ENCODE measurements at places on chromosomes 12 and 14.

GRCh38 chr14:34356264-34356654 lies 105.8 kb downstream of the SPTSSA start:
- no peak for DNase-seq

DNA sequence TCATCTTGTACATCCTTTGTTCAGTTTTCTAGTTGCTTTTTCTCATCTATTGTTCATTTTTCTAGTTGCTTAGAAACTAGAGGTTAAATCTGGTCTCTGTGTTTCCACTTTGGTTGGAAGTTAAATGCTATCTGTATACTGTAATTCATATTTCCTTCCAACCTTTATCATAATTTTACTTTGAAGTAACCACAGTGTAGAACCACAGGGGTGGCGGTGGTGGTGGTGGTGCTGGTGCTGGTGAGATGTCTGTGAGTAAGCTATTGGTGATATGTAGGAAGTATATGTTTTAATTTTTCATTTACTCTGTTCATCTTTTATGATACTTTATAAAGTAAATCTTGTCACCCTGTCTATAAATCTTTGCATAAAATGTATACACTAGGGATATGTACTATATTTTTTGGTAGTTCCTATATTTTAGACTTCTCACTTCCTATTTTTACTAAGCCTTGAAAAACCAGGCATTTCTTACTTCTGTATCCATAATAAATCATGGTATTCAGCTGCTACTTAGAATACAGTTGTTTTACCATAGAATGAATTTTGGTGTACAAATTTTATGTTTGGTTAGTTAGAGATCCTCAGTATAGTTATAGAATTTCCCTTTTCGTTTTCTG lies 31.9 kb downstream of the CCDC91 start:
- no peak for DNase-seq

DNA sequence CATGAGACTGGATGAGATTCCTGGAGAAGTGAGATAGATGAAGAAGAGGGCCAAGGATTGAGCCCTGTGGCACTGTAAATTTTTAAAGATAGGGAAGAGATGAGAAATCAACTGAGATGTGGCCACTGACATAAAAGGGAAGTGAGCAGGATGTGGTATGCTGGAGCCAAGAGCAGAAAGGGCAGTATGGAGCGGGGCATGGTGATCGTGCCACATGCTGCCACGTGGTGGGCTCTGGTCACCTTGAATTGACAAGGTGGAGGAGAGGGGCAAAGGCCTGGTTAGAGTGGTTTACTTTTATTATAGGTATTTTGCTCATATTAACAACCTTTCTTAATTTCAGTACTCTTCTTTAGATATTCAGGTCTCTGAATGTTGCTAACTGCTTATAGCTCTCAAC lies 257.9 kb downstream of the NEDD1 start:
- no peak for DNase-seq

- DNase-seq = no peak
Measured at GRCh38 chr12:43028826-43029225, 439.3 kb upstream of the PRICKLE1 start.

DNA sequence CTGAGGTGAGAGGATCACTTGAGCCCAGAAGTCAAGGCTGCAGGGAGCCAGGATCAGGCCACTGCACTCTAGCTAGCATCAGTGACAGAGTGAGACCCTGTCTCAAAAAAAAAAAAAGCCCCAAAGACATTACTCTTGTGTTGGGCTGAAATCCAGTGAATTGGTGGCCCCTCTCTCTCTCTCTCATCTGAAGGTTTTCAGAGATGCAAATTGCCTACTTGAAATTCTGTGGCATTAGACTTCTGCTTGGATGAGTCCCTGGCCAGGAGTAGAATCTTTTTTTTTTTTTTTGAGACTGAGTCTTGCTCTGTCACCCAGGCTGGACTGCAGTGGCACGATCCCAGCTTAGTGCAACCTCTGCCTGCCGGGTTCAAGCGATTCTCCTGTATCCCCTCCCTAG lies 112.0 kb upstream of the ATF7IP start:
- DNase-seq = no peak

DNA sequence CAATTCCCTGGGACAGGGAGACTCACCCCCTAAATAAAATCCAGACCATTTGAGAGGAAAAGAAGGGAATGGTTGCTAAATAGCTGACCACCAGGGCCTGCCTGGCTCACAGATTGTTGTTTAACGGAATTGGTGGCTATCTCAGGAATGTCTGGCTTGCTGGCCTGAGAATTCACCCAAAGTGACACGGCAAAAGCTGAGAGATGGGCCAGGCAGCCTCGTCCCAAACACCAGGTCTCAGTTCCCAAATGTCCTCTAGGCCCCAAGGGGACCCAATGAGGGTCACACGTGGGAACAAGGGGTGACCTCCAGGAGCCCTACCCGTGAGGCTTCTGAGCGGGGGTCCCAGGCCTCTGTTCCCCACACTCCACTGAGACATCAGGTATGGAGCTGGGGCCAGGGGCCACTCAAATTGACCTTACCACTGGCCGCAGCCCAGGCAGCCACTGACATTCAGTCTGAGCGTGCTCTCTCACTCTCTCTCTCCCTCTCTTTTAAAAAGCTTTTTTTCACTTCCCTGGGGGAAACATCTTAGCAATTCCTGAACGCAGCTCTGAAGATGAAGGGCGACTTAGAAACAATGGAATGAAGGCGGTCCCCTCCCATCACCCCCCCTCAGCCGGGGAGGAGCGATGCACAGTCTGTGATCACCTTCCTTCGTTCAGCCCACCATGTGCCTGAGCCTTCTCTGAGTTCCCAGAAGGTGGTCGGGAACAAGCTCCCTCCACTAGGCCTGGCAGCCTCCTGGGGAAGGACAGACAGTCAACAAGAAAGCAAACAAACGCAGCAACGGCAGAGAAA lies 131.2 kb downstream of the SCARB1 start:
- DNase-seq = no peak

- no peak for DNase-seq
Measured at GRCh38 chr14:29273513-29273912, 506.9 kb downstream of the FOXG1 start.

DNA sequence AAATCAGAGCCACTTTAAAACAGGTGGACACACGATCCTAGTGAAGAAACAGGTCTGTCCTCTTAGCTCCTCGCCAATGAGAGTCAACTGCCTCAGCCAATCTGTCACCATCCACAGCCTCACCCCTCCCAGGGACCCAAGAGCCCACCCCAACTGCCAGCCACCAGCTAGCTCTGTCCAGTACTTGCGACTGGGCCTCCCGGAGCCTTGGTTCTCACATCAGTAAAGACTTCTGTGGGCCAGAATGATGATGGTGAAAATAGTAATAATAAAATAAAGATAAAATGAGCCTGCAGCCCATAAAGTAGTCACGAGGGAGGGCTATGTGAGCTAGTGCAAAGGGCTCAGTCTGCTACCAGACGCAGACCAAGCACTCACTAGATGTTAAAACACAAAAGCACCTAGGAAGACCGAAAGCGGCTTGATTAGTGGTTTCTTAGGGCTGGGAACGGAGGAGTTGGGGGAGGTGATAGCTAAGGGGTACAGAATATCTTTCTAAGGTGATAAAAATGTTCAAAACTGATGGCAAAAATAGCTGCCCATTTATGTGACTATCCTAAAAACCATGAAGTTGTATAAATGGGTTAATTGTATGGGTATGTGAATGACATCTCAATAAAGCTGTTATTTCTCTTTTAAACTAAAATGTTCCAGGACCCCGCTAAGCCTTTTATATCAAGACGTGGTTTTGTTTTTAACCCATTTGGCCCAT lies 39.8 kb downstream of the ACTN1 start:
- DNase-seq = no peak

- no peak for DNase-seq
Measured at GRCh38 chr14:54342806-54343205, 54.0 kb upstream of the CDKN3 start.

DNA sequence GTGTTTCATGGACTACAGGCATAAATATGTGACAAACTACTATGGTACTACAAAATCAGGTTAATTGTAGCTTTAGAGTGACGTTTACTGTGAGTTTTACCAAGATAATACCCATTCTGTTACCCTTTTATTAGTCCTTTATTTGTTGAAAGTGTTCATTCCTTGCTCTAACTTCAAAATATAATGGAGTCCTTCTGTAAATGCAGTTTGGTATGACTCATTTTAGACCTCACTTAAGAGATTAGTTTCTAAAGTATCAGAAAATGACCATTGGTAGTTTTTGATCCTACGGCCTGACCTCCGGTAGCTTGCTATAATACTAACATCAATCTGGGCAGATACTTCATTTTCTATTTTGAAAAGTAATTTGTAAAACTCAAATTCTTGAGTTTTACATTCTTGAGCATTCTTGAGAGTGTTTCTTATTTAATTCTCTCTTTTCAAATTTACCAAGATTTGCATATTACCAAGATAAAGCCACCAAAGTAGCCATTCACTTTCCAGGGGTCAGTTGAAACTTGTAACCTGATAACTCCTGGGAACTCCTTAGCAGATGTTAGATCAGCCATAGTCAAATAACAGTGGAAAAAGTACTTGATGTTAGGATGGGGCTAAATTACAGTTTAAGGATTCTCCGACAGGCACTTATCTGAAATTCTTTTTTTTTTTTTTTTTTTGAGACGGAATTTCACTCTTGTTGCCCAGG lies 4.2 kb downstream of the HSPA2 start:
- no peak for DNase-seq

GRCh38 chr14:68585690-68586089 lies 207.2 kb downstream of the ZFP36L1 start:
- no peak for DNase-seq

DNA sequence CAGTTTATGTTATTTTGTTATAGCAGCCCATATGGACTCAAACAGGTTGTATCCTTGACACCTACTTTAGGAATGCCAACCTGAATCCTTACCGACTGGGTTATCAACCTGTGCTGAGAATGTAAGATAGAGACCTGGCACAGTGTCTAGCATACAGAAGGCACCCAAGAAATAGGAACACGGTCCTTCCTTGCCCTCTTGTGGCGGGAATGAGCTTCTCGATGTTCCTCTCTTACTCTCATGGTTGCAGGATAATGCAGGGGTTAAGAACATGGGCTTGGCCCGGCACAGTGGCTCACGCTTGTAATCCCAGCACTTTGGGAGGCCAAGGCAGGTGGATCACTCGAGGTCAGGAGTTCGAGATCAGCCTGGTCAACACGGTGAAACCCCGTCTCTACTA lies 6.5 kb downstream of the C12orf43 start:
- no peak for DNase-seq

GRCh38 chr14:54712465-54713200 lies 145.7 kb downstream of the SAMD4A start:
- peak; percentile 41 for DNase-seq

DNA sequence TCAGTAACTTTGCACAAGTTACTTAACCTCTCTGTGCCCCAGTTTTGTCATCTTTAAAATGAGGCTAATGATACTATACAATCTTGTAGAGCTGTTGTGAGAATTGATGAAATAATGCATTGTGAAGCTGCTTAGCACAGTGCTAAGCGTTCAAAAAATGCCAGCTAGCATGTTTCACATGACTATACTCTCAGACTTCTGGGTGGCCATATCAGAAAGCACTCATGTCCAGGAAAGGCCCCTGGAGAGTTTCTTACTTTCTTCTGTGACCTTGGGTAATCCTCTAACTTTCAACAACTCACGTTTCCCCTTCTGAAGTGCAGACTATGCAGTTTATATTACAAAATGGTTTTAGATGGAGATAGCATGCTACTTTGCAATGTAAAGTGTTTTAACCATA lies 68.1 kb downstream of the TPH2 start:
- no peak for DNase-seq

DNA sequence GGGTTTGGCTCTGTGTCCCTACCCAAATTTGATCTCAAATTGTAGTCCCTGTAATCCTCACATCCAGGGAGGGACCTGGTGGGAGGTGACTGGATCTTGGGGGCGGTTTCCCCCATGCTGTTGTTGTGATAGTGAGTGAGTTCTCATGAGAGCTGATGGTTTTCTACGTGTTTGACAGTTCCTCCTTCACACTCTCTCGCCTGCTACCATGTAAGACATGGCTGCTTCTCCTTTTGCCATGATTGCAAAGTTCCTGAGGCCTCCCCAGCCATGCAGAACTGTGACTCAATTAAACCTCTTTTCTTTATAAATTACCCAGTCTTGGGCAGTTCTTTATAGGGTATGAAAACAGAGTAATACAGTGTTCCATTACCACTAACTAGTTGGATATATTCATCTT lies 10.3 kb upstream of the LRRC23 start:
- DNase-seq = no peak

DNA sequence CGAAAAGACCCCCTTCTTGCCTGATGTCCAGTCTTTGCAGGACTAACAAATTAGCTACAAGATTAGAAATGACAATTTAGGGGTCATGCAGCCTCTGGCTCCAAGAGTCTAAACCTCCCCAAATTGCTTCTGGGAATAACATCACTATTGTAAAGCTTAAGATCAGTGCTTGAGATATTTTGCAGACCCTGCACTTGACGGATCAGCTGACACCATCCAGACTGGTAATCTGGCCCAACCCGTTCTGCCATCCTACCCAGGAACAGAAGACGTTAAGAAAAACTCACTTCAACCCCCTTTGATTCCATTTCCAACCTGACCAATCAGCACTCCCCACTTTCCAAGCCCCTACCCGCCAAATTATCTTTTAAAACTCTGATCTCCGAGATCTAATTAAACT lies 236.7 kb upstream of the KRR1 start:
- no peak for DNase-seq

Data from KG1 (cell line).